ENCODE measurements at places on chromosomes 4 and X.

- DNase-seq: peak; percentile 40
Observed at GRCh38 chrX:109485470-109486340, 3.8 kb upstream of the GUCY2F start.

- DNase-seq: no peak
Observed at GRCh38 chr4:7756561-7757355, 182.9 kb downstream of the AFAP1 start.

DNA sequence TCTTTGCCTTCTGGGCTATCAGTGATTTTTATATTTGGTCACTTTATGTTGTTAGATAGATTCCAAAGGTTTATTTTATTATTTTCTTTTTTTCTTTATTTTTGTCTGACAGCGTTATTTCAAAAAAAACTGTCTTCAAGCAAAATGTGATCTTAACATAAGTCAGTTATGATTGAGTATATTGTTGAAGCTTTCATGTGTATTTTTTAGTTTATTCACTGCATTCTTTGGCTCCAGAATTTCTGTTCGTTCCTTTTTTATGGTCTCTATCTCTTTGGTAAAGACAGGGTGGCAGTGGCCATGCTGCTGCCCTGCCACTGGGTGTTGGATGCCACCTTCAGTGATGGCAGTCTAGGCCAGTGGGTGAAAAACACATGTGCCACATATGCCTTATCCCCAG, at the start of gene MAGEC3:
MAGEC3 (plus strand) TSS at position 301 of the 400 bp plus-strand sequence; CDS start at position 301, 0 bp downstream.
- DNase-seq: no peak

DNA sequence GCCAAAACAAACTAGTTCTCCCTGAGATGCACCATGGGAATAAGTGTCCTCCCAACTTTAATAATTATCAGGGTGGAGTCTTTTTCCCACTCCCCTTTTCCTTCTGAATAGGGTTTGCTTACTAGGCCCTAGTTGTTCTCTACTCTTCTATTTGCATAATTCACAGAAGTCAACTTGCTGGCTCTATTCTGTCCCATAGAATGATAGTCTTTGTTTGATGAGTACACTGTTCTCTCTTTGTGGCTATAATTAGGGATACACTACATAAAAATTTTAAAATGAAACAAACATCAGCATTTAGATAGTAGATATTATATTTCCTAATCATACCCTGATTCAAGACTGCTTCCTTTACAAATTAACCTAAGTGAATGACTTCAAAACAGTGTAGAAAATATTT, 10.3 kb downstream of the PDHA2 start:
- DNase-seq: no peak

DNA sequence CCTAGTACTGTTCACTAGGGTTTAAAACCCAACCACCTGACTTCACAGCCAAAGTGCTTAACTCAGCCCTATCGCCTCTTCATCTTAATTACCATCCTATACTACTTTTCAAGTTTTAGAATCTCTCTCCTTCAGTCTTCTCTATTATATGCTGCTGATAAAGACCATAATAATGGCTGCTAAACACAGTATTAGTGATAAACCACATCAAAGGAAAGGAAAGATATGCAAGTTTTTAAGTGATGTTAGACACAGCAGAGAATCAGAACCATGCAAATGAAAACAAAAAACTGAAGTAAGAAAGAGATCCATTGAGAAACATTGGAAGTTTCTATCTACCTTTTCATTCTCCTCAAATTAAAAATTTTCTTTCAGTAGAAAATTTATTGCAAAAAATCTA, 100.8 kb downstream of the REELD1 start:
- DNase-seq: no peak

GRCh38 chr4:71411981-71412380, 73.2 kb downstream of the SLC4A4 start:
- no peak for DNase-seq

- DNase-seq: no peak
Observed at GRCh38 chr4:82618103-82618720, 56.4 kb upstream of the TMEM150C start.

- no peak for DNase-seq
Observed at GRCh38 chr4:113603911-113604310, 157.6 kb downstream of the CAMK2D start.

DNA sequence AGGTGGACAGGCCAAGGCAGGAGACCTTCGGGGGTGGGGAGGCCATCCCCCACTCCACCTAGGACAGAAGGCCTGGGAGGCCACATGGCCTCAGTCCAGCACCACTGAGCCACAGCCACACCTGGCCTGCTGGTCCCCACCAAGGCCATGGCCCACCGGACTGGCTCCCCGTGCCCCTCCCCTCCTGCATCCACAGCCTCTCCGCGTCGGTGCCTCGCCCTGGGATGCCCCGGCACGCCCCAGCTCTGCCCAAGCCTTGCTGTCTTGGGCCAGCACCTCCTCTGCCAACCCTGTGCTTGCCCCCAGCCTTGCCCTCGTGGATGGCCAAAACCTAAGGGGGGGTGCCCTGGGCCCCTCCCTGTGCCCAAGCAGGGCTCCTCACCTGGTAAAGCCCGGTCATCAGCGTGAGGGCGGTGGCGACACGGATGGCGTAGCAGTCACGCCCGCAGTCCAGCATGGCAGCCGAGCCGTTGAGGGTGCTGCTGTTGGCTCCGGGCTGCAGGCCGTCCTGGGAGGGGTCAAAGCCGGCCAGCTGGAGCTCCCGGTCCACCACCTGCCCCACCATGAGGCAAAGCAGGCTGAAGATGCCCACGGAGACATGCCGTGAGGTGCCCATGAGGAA, 2.3 kb downstream of the SLC26A1 start:
- DNase-seq: no peak

DNA sequence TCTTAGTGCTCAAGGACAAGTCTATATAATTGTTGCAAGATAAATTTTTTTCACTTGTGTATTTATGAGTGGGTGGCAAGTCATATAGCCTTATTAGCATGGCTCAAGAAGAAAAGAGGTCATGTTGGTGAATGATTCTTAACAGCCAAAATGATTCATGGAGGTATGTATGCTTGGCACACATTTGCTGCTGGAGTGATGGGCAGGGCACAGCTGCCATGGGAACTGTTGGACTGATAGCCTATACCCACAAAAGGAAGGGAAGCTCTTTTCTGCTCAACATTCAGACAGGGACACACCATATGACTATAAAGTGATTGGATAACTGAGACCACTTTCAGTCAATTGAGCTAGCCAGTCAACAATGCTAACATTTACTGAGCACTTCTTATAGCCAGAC, 46.8 kb upstream of the PITX2 start:
- no peak for DNase-seq

DNA sequence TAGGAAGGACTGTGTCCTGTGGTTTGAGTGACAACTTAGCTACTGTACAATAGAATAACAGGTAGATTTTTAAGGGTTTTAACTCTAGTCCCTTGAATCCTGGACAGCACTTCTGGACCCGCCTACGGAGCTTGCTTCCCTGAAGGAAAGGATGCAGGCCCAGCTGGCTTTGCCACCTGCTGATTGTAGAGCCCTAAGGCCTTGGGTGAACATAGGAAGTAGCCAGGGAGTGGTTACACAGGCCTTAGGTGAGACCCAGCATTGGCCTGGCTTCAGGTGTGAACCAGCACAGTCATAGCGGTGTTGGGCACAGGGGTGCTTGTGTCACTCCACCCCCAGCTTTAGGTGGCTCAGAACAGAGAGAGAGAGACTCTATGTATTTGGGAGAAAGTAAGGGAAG, 413.5 kb downstream of the GRIA2 start:
- no peak for DNase-seq

DNA sequence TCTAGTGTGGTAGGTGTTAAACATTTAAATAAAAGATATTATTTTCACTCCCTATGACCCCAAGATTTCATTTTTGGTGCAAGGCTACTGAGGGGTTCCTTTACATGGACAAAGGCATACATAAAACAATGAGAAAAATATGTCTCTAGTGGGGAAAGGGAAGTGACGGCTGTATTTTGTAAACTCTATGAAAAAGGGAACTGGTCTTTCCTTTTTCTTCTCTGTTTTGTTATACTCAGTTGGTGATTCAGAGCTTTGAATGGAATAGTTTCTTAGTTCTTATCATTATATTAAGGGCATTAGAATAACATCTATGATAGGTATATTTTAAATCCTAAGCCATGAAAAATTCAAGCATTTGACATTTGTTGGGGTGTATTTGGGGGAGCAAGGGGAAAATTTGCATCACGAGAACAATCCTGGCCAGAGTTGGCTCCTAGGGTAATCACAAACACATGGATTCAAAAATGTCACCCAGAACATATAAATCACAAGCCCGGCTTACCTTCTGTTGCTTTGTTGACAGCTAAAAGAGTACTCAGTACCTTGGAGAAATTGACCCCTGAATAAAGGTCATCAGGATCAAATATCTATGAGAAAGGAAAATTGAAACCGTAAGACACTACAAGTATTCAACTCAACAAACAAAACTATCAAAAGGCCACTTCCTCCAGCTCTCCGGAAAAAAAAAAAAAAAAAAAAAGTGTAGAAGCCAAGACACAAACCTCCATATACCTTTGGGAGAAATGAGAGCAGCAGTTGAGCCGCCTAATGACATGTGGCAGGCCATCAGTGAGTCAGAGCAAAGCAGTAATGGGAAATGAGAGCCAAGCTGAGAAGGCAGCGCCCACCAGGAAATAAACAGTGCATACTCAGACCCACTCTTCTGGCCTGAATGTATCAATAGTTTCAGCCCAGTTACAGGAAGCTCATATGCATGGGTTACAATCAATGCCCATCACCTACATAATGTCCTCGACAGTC, 33.4 kb downstream of the ARHGEF6 start:
- no peak for DNase-seq

GRCh38 chr4:100870940-100871772, 353.3 kb upstream of the EMCN start:
- no peak for DNase-seq

DNA sequence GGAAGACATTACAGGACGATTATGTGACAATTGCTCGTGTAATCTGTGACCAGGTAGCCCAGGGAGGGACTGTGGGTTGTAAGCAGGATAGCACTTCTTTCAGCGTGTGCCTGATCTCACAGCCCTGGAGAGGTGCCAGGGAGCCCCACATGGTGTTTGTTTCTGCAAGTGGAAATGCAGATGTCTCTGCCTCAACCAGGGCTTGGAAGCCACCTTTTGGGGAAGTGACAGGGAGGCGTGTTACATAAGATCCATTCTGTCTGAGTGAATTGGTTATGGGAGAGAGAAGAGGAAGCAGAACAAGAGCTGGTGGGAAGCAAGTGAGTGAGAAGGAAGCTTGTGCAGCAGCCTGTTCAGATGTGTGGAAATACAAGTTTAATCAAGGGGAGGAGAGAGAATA, 104.5 kb upstream of the GATB start:
- no peak for DNase-seq

- DNase-seq: no peak
Observed at GRCh38 chr4:104942990-104943743, 203.5 kb upstream of the TET2 start.

GRCh38 chr4:31190671-31191070, 470.5 kb downstream of the PCDH7 start:
- no peak for DNase-seq

GRCh38 chr4:156685308-156685707, 286.3 kb downstream of the PDGFC start:
- no peak for DNase-seq

GRCh38 chr4:36392024-36392423, 110.6 kb downstream of the DTHD1 start:
- DNase-seq: no peak

- DNase-seq: no peak
Observed at GRCh38 chr4:5266991-5267390, 215.7 kb downstream of the STK32B start.

DNA sequence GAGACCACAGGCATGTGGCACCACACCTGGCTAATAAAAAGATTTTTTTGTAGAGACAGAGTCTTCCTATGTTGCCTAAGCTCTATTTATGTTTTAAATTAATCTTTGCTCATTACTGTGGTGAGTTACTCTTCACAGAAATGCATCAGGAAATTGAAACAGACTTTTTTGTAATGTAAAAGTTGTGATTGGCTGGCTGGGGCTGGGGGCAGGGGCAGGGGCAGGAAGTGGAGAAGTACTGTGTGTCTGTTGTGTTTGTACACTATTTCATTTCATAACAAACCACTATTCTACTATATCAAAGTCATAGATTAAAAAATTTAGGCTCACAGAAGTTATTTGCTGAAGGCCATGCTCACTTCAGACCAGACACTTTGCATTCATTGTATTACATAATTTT, 19.1 kb upstream of the ABRAXAS1 start:
- DNase-seq: no peak

- no peak for DNase-seq
Observed at GRCh38 chr4:84973856-84974255, 7.4 kb upstream of the WDFY3 start.

DNA sequence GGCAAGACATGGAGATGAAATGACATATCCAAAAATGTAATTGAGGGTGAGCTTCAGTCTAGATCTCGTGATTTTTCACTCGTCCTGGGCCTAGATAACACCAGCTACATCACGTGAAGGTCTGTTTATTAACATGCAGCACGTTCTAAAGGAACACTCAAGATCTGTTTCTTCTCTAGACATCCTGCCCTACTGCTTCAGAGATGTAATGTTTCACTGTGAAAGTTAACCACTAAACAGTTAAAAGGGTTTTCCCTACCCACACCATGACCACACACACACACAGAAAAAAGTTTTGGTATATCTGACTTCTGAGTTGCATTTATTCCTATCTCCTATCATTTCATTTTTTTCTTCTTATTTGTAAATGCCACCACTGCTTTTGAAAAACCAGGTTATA, 52.3 kb upstream of the SMIM31 start:
- no peak for DNase-seq

DNA sequence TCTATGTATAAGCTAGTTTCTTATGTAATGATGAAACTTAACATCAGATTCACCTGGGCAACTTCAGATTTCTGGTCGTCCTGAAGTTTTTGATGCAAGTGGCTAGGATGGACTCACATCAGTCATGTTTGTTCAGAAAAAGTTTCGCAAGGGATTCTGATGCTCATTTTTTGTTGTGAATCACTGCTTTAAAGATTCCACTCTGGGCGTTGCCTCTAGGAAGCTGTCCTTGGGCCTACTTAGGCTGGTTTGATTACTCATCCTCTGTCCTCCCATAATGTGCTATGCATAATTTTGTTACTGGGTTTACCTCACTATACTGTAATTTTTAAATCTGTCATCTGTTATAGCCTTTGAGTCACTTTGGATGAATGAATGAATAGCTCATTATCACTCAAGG, 30.8 kb downstream of the HERC3 start:
- no peak for DNase-seq

DNA sequence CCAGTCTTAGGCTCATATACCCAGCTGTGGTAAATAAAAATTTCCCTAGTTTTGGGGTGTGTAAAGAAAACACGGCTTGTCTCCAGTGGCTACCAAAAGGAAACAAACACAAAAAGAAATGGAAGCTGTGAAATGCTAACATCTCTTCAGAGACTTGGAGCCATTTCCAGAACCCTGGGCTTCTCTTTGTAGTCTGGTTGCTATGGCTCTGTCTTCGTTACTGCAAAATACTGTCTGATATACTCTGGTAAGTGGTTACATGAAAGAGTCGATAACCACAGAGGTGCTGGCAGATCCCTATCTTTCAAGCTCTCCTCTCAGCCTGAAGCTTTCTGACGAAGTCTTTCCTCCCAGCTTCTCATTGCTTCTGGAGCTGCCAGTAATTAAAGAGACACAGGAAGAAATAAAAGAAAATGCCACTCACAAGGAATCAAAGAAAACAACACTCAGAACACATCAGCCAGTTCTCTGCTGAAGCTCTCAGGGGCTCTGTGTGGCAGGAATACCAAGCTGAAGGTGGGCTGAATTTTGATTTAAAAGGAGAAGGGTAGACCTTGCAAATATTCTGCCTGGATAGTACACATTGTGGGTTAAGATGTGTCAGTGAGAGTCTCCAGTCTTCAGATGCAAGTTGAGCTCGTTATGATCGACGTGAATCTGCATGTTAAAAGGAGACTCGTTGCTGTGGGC, 107.6 kb upstream of the FAM9C start:
- no peak for DNase-seq

All from stimulated activated CD8-positive, alpha-beta memory T cell treated with anti-CD3 and anti-CD28 coated beads, Interleukin-4, amount 100 ng/mL, for 24 hours (primary cell).